SK-N-SH treated with all-trans-retinoic acid at 6 μM for 48 hours (cell line): ENCODE measurements at places on chromosomes 5 and 9.

DNA sequence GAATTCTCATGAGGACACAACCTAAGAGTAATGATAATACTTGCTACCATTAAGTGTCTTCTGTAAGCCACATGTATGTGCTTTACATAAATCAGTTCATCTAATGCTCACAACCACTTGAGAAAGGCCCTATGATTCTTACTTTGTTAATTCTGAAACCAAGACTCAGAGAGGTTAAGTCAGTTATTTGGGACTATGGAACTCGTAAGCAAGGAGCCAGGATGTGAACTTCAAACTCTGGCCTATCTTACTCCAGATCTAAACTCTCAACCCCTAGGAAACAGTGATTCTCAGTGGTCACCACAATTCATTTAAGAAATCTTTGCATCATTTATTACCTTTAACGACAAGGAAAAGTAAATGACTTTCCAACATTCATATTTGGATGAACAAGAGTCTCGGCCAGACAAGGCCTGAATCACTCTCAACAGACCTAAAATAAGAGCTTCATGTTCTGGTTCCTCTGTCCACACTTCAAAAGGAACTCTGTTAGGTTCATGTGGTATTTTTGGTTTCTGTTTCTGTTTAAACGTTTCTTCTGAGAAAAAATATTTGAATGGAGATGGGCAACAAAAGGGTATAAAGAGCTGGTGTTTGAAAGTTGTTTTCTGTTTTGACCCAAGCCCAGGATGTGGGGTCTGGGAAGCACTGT is 104.8 kb downstream of the LPAR1 start:
- ATAC-seq: no peak

DNA sequence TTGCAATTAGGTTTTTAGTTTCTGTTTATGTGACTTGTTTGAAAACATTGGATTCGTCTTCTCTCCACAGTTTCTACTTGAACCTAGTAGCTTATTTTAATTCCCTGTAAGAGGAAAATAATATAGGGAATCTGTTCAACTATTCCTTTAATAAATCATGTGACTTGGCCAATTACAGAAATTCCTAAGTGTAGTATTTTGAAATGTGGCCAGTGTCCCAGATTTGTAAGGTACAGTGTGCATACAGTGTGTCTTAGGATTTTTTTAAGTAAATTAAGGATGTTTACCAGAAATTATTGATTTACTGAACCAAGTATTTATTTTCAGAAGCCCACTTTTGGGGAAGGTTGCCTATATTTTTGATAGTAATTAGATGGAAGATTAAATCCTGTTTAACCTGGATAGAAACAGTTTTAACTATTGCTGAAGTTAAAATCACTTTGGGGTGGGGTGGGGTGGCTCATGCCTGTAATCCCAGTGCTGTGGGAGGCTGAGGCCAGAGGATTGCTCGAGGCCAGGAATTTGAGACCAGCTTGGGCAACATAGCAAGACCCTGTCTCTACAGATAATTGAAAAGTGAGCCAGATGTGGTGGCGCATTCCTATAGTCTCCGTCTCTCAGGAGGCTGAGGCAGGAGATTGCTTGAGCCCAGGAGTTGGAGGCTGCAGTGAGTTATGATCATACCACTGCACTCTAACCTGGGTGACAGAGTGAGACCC is 36.9 kb downstream of the G3BP1 start:
- no peak for ATAC-seq

DNA sequence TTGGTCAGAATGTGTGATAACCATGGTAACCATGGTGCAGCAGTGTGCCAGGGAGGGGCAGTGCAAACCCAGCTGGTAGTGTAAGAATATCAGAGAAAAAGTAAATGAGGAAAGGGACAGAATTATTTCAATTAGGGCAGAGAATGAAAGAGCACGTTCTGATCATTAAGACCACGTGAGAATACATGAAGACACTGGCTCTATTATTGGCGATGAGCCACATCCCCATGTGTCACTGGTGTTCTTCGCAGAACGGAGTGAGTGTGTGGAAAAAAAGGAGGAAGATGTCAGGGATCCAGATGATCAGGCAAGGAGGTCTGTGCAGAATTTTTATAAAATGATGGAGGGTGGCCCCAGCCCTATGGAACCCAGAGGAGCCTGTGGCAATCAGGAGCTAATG is 315.5 kb downstream of the SEMA5A start:
- no peak for ATAC-seq

DNA sequence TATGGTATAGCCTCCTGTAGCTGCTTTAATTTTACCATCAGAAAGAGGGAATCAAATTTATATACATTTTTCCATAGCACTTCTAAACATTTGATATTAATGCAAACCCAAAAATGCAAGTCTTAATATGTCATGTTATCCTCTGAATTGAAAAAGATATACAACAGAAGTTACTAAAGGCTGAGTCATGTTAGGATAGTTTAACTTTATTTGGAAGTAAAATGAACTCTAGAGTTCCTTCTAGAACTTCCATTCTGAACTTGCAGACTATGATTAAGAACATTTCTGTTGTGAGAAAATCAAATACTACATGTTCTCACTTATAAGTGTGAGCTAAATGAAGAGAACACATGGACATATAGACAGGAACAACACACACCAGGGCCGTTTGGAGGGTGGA is 317.3 kb upstream of the PRR16 start:
- ATAC-seq: no peak

DNA sequence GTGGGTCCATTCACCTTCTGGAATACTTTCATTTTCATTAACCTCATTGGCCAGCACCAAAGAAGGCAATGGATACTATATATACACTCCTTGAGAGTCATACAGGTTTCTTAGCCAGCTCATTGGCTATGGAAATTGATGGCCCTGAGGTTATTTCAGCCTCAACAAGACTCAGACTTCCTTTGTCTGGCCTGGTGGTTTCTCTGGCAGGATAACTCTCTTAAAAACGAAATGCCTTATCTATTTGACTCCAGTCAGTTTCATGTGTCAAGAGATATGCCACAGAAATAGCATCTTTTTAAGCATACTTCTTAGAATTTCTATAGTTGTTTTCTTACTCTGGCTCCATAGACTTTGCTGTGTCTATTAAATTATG is 28.9 kb downstream of the CDH9 start:
- no peak for ATAC-seq
